A549 treated with GW870086 at 1 μM for 4 hours (cell line): ENCODE measurements at places on chromosomes 12 and 14. TPM values are rescaled to one million over a fixed set of nuclear protein-coding genes. Genes with fewer than 3 reads are reported as not detected.

The FOXN4 gene
- total RNA-seq, result 0.03 to 0.08 TPM (median 0.06 TPM) in 4 of 5 replicates, not detected in the other

The ACOT6 gene
- not detected in 5 replicates for total RNA-seq

The DDX11 gene
- 41.8 to 49.5 TPM (median 46.3 TPM) in 5 replicates for total RNA-seq

The TEX52 gene
- not detected in 5 replicates for total RNA-seq

The TAS2R20 gene
- 0.09 to 0.21 TPM in 2 of 5 replicates, not detected in the others for total RNA-seq

The LTB4R gene
- 3.9 to 6.3 TPM (median 5.2 TPM) in 5 replicates for total RNA-seq

The FBRSL1 gene
- total RNA-seq, result 62.2 to 94.9 TPM (median 92.4 TPM) in 5 replicates

The HOXC11 gene
- total RNA-seq, result 0.52 to 0.74 TPM (median 0.58 TPM) in 5 replicates

The NPAS3 gene
- total RNA-seq, result not detected in 5 replicates

The BATF gene
- total RNA-seq, result not detected in 5 replicates

The MANSC4 gene
- not detected in 5 replicates for total RNA-seq

The TESPA1 gene
- total RNA-seq, result not detected in 5 replicates

The ACSS3 gene
- not detected in 5 replicates for total RNA-seq

The GPR132 gene
- 0.56 to 0.87 TPM (median 0.69 TPM) in 5 replicates for total RNA-seq

The INHBE gene
- total RNA-seq, result 0.11 to 0.17 TPM (median 0.13 TPM) in 4 of 5 replicates, not detected in the other

The RBM19 gene
- total RNA-seq, result 15.6 to 18.6 TPM (median 18.1 TPM) in 5 replicates

The CLEC2A gene
- not detected in 5 replicates for total RNA-seq

The ANKRD33 gene
- total RNA-seq, result not detected in 5 replicates

The SERPINA5 gene
- total RNA-seq, result 0.14 to 0.29 TPM (median 0.17 TPM) in 4 of 5 replicates, not detected in the other

The MYO1A gene
- total RNA-seq, result 0.14 to 0.71 TPM (median 0.33 TPM) in 5 replicates

The PLA2G1B gene
- not detected in 5 replicates for total RNA-seq

The SYNDIG1L gene
- total RNA-seq, result not detected in 5 replicates

The CIDEB gene
- 0.17 to 0.72 TPM (median 0.19 TPM) in 5 replicates for total RNA-seq

The APOLD1 gene
- 0.12 to 0.36 TPM (median 0.17 TPM) in 5 replicates for total RNA-seq

The SRGAP1 gene
- 8.8 to 10.5 TPM (median 10.1 TPM) in 5 replicates for total RNA-seq

The GPR135 gene
- 0.64 to 1.3 TPM (median 0.89 TPM) in 5 replicates for total RNA-seq

The HRK gene
- 0.63 to 1.1 TPM (median 0.85 TPM) in 5 replicates for total RNA-seq

The GPD1 gene
- total RNA-seq, result 0.11 to 0.35 TPM (median 0.19 TPM) in 5 replicates

The EID3 gene
- 5.4 to 7.3 TPM (median 7.1 TPM) in 5 replicates for total RNA-seq

The TAMALIN gene
- total RNA-seq, result 0.51 to 1.6 TPM (median 0.65 TPM) in 5 replicates

The CDH24 gene
- total RNA-seq, result 3.0 to 4.5 TPM (median 4.3 TPM) in 5 replicates
